ENCODE measurements at places on chromosomes 3 and 15. TPM values are rescaled to one million over a fixed set of nuclear protein-coding genes. Genes with fewer than 3 reads are reported as not detected.
A peak's percentile ranks its signal among the peaks of the same experiment; 100 is the strongest.

Gene EPHB1
- 1.5 TPM for total RNA-seq

Gene TMCO5A
- 2.0 TPM for total RNA-seq

Gene SEC61A1
- 146 TPM for total RNA-seq

Gene RTP4
- 5.2 TPM for total RNA-seq

Gene RNF168
- total RNA-seq = 25.5 TPM

Gene LDHAL6B
- not detected for total RNA-seq

Gene TGM5
- not detected for total RNA-seq

DNA sequence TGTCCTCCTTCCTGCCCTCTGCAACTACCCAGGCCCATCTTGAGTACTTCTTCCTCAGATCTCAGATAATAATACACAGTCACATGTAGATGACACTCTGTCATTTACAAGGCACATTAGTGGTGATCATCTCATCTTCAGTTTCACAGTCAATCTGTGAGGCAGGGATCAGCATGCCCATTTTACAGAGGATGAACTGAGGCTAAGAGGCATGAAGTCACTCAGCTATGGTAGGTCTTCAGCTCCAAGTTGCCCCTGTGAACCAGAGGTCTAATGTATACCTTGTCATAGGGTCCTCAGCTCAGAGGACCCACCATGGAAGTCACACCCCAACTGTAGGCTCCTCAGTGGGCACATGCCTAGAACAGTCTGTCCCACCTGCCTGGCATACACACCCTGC, 4.2 kb upstream of the CILP start:
- H3K4me3 ChIP-seq = no peak overlapping the region
- H3K36me3 ChIP-seq = no peaks in the 10 kb centered on the region
- no peak for DNase-seq

DNA sequence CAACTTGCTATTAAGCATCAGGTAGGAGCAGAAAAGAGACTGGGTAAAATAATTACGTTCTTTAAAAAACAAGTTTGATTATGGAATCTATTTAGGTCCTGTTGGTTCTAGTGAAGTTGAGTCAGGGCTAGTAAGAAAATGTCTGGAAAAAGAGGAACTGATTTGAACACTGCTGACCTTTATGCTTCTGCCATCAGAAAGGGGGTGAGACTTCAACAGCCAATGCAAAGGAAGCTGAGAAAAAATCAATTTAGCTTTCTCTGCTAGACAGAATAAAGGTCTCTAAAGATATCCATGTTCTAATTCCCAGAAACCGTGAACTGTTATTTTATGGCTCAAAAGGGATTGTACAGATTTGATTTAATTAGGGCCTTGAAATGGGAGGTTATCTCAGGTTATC, 157.5 kb downstream of the ROBO2 start:
- H3K36me3 ChIP-seq = no peaks in the 10 kb centered on the region
- DNase-seq = no peak
- no peaks in the 10 kb centered on the region for H3K4me1 ChIP-seq
- H3K27ac ChIP-seq = no peak overlapping the region

DNA sequence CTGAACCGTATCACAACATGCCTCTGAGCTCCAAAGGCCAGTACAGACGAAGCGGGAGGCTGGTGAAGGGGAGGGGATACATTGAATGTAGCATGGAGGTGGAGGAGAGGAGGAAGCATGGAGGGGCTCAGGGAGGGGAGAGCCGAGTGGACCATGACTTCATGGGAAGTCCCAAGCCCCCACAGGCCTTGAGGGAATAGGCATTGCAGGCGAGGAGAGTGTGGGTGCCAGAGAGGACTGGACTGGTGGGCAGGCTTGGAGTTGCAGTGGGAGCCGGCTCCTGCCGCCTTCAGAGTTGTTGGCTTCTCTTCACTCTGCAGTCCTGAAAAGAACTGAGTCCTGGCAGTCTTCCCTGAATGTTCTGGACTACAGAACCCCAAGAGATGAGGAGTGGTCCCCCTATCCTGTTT, 3.3 kb upstream of the RNU6-1 start:
- H3K4me1 ChIP-seq = peaks cover 23% of the 10 kb centered on the region
- peak overlapping the region; percentile 10 for H3K27ac ChIP-seq

- no peak for DNase-seq
- no peaks in the 10 kb centered on the region for H3K36me3 ChIP-seq
- peak overlapping the region; percentile 63 for H3K27ac ChIP-seq
- H3K4me3 ChIP-seq = no peak overlapping the region
- H3K4me1 ChIP-seq = peaks cover 16% of the 10 kb centered on the region
These were observed 97.5 kb downstream of the CHDH start for GRCh38 chr3:53748512-53749271.

- no peak overlapping the region for H3K4me3 ChIP-seq
- DNase-seq = no peak
- H3K4me1 ChIP-seq = no peaks in the 10 kb centered on the region
- no peaks in the 10 kb centered on the region for H3K36me3 ChIP-seq
- H3K27me3 ChIP-seq = no peaks in the 10 kb centered on the region
These were observed 231.6 kb downstream of the SNRPN start for GRCh38 chr15:25186411-25186810.

DNA sequence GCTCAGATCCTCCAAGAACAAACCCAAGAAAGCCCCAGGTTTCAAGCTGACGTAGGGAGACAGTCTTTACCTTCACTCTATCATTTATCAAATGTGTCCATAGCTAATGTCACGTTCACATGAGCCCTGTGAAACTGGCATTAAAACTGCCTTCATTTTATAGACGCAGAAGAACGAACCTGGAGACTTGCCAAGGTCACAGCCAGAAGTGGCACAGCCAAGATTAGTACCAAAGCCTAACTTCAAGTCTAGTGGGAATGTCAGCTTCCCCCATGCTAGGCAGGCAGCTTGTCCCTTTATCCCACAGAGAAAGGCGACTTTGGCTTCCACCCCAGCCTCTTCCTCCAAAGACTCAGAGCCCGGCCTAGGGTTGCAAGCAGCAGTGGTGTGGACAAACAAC, 517.2 kb downstream of the SHQ1 start:
- H3K4me1 ChIP-seq = peaks cover 11% of the 10 kb centered on the region
- H3K36me3 ChIP-seq = no peaks in the 10 kb centered on the region
- no peak overlapping the region for H3K4me3 ChIP-seq
- no peak for DNase-seq
- no peaks in the 10 kb centered on the region for H3K27me3 ChIP-seq

GRCh38 chr15:68749793-68750192, 70.9 kb downstream of the ANP32A start:
- H3K27me3 ChIP-seq = no peaks in the 10 kb centered on the region
- H3K27ac ChIP-seq = no peak overlapping the region
- H3K4me1 ChIP-seq = no peaks in the 10 kb centered on the region
- H3K36me3 ChIP-seq = no peaks in the 10 kb centered on the region
- no peak overlapping the region for H3K4me3 ChIP-seq
- no peak for DNase-seq

- peaks cover 18% of the 10 kb centered on the region for H3K36me3 ChIP-seq
- DNase-seq = no peak
- no peaks in the 10 kb centered on the region for H3K27me3 ChIP-seq
- H3K4me1 ChIP-seq = peaks cover 20% of the 10 kb centered on the region
- H3K27ac ChIP-seq = peak overlapping the region; percentile 79
- peak overlapping the region; percentile 98 for H3K4me3 ChIP-seq
These were observed 47.8 kb downstream of the OIP5 start for GRCh38 chr15:41284427-41285177.

DNA sequence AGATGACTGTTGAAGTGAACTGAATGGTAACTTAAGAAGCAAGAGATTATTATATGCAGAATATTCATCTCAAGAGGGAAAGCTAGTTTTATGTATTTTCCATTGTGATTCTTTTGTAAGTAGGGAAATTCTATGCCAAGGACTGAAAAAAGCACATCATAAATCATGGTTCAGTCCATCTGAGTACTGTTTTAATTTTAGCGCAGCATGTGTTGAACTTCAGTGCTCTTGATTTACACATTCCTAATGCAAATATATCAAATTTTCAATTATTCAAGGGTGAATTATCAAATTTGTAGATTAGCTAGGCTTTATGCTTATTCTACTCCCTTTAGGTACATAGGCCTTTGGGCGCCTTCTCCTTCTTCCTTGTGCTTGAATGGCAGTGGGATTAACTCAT, 50.3 kb upstream of the TCF12 start:
- no peak overlapping the region for H3K4me3 ChIP-seq
- no peaks in the 10 kb centered on the region for H3K4me1 ChIP-seq
- no peaks in the 10 kb centered on the region for H3K27me3 ChIP-seq
- H3K36me3 ChIP-seq = no peaks in the 10 kb centered on the region
- no peak overlapping the region for H3K27ac ChIP-seq

DNA sequence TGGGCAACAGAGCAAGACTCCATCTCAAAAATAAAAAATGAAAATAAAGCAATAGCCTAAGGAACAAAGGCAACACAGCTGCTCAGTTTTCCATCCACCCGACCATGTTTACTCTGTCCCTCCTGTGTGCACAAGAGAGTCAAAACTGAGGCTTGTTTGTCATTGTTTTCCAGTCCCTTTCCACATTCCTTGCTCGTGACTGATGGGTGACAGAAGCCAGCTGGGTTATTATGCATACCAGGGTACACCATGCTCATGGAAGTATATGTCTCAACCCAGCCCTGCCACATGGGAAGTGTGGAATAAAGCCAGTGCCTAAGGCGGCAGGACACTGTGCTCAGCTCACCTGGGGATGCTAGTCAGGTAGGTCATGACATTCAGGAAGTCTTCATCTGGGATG, 49.5 kb downstream of the MCF2L2 start:
- H3K4me1 ChIP-seq = peaks cover 7% of the 10 kb centered on the region
- no peak overlapping the region for H3K27ac ChIP-seq
- no peak for DNase-seq
- H3K36me3 ChIP-seq = no peaks in the 10 kb centered on the region

DNA sequence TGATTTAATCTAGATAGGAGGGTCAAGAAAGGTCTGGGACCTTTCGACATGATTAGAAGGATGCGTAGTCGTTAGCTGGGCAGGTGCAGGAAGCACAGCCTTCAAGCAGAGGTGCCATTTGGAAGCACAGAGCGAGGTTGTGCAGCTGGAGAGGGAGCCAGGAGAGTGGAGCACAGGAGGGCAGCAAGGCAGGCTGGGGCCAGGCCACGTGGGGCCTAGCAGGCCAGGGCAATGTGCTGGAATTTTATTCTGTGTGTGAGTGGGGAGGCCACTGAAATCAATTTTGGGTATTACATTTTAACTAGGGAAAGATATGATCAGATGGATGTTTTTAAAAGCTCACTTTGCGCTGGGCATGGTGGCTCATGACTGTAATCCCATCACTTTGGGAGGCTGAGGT, 297.0 kb upstream of the LRRFIP2 start:
- no peaks in the 10 kb centered on the region for H3K27me3 ChIP-seq
- H3K36me3 ChIP-seq = no peaks in the 10 kb centered on the region

GRCh38 chr3:11095932-11096265, 58.4 kb upstream of the HRH1 start:
- no peaks in the 10 kb centered on the region for H3K36me3 ChIP-seq
- H3K4me1 ChIP-seq = peaks cover 8% of the 10 kb centered on the region
- no peak overlapping the region for H3K27ac ChIP-seq
- no peak for DNase-seq
- no peaks in the 10 kb centered on the region for H3K27me3 ChIP-seq

GRCh38 chr15:40016224-40016865, 22.6 kb downstream of the SRP14 start:
- H3K4me1 ChIP-seq = no peaks in the 10 kb centered on the region
- peaks cover 19% of the 10 kb centered on the region for H3K36me3 ChIP-seq
- H3K27ac ChIP-seq = no peak overlapping the region

GRCh38 chr3:8500319-8500988, 1.2 kb upstream of the LMCD1 start:
- no peak for DNase-seq
- H3K27me3 ChIP-seq = no peaks in the 10 kb centered on the region
- H3K27ac ChIP-seq = peak overlapping the region; percentile 87
- peak overlapping the region; percentile 46 for H3K4me3 ChIP-seq

GRCh38 chr3:4977001-4977852, 2.0 kb upstream of the BHLHE40 start:
- H3K36me3 ChIP-seq = peaks cover 4% of the 10 kb centered on the region
- H3K27me3 ChIP-seq = no peaks in the 10 kb centered on the region
- peaks cover 24% of the 10 kb centered on the region for H3K4me1 ChIP-seq
- H3K4me3 ChIP-seq = peak overlapping the region; percentile 95
- DNase-seq = peak; percentile 88
- peak overlapping the region; percentile 98 for H3K27ac ChIP-seq

GRCh38 chr15:27757052-27757451, 342.1 kb downstream of the OCA2 start:
- no peaks in the 10 kb centered on the region for H3K27me3 ChIP-seq
- no peak overlapping the region for H3K27ac ChIP-seq
- no peak for DNase-seq

- H3K4me1 ChIP-seq = no peaks in the 10 kb centered on the region
- no peak for DNase-seq
- H3K4me3 ChIP-seq = no peak overlapping the region
These were observed 65.2 kb downstream of the RARB start for GRCh38 chr3:25493246-25493645.

DNA sequence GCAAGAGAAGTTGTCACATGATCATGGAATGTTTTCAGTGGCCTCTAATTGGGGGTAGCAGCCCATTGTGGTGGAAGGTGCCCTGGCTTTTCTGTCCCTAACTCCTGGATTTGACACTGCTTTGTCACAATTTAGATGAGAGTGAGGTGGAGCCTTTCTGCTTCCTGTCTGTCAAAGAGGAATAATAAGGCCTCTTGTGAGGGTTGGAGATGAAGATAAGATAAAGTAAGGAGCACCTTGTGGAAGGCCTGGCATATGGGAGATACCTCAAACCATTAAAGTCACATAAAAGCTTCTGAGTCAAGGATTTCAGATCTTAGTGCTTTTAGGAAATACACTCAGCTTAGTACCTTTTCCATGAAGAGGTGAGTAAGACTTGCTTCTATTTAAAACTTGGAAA, 172.6 kb upstream of the FAM3D start:
- no peak overlapping the region for H3K27ac ChIP-seq
- no peak for DNase-seq
- H3K4me1 ChIP-seq = no peaks in the 10 kb centered on the region
- no peak overlapping the region for H3K4me3 ChIP-seq

DNA sequence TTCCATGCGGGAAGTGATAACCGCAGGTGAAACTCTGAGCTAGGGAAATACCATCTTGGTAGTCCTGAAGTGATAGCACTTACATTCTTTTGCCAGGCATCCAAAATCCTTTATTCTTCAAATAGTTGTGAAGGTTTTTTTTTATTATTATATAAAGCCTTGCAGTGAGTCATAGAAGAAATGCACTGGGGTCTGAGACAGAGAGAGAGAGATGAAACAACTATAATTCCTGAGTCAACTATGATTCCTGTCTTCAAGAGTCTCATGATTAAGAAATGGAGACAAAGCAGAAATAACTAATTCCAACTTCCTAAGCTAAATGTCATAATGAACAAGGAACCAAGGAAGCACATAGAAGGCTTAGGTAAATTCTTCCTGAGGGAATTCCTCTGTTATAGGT, 495.6 kb downstream of the LPP start:
- H3K4me1 ChIP-seq = peaks cover 13% of the 10 kb centered on the region
- no peak overlapping the region for H3K27ac ChIP-seq
- H3K36me3 ChIP-seq = no peaks in the 10 kb centered on the region
